Activated naive CD4-positive, alpha-beta T cell treated with anti-CD3 and anti-CD28 coated beads, Interleukin-2, amount 50 U/mL, for 72 hours (primary cell): ENCODE measurements at places on chromosomes 1 and 21.

- DNase-seq = no peak
These were observed 40.3 kb upstream of the CASZ1 start for GRCh38 chr1:10836726-10837125.

GRCh38 chr1:97038410-97038809, 316.8 kb downstream of the PTBP2 start:
- no peak for DNase-seq

GRCh38 chr21:38249256-38249655, 7.5 kb upstream of the KCNJ15 start:
- peak; percentile 28 for DNase-seq

GRCh38 chr1:17128361-17128760, 9.1 kb upstream of the PADI2 start:
- no peak for DNase-seq

DNA sequence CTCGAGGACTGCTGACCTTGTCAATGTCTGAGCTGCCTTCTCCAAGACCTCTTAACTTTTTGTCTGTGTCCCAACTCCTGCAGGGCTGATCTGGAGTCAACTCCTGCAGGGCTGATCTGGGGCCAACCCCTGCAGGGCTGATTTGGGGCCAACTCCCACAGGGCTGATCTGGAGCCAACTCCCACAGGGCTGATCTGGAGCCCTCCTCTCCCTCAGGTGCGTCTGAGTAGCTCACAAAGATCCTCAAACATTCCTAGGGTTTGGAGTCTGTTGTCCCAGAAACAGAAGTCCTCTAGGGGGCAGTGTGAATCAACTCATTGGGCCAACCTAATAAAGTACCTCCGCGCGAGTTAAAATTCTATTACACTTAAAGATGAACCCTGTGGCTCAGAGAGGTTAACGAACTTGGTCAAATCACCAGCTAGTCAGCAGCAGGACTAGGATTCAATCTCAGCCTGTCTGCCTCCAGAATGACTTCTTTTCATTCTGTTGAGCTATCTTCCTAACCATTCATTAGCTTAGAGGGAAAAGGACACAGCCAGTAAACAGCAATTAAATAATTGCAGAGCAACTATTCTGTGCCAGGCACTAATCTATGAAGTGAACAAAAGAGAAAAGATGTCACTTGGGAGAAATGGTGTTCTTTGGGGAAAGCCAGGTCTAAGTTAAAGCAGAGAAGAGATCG, 17.2 kb upstream of the RLF start:
- peak; percentile 69 for DNase-seq

GRCh38 chr1:29499104-29499650, 262.9 kb downstream of the PTPRU start:
- peak; percentile 7 for DNase-seq

DNA sequence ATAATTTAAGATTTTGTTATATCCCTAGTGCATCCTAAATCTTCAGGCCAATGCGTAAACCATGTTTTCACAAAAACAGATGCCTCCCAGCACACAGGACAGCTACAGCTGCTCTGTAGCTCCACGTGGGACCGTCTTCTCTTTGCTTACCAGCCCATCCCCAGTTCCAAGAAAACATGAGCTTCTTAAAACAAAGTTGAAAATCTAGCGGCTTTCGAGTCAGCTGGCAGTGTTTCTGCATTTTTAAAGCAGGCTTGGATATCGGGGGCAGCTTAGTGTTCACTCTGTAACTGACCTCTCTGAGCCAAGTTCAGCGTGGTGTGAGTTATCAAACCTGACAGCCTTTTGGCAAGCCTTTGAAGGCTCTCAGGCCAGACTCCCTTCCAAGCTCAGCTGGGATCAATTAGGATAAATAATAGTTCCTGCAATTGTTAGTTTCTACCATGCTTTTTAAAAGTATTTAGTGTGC, 881.5 kb downstream of the LTN1 start:
- DNase-seq = no peak

- no peak for DNase-seq
These were observed 63.7 kb upstream of the AJAP1 start for GRCh38 chr1:4590756-4591155.

- DNase-seq = no peak
These were observed 3.1 kb downstream of the VPS26C start for GRCh38 chr21:37263827-37264600.

DNA sequence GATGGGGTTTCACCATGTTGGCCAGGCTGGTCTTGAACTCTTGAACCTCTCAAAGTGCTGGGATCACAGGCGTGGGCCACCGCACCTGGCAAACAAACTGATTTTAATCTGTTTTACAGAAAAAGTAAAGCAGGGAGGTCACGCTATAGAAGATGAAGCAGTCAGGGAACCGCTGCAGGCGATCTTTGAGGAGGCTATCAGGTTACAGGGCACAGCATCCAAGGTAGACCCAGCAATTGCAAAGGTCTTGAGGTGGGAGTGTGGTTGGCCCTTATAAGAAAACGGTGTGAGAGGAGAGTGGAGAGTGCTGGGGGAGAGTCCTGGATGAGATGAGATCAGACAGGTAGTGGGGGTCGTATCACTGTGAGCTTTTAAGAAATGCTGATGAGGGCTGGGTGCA, 2.6 kb upstream of the TMCO4 start:
- DNase-seq = no peak

- DNase-seq = no peak
These were observed 94.5 kb downstream of the OLFM3 start for GRCh38 chr1:101902199-101902598.

DNA sequence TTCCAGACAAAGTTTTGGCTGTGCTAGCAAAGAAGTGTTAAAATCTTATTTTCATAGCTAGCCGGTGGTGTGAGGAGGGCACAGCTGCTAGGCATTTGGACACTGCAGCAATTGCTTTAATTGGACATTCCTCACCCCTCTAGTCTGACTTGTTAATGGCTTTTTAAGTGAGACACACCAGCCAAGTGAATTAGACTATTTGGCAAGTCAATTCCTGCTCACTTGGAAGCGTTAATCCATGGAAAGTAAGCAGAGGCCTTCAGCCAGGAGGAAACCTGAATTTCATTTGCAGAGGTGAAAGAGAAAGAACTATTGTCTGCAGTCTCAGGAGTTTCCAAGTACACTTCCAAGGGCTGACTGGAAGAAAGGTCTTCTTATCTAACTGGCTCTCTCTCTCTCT, 175.7 kb downstream of the ST6GALNAC3 start:
- no peak for DNase-seq

- no peak for DNase-seq
These were observed 17.3 kb downstream of the DDR2 start for GRCh38 chr1:162649583-162649982.

DNA sequence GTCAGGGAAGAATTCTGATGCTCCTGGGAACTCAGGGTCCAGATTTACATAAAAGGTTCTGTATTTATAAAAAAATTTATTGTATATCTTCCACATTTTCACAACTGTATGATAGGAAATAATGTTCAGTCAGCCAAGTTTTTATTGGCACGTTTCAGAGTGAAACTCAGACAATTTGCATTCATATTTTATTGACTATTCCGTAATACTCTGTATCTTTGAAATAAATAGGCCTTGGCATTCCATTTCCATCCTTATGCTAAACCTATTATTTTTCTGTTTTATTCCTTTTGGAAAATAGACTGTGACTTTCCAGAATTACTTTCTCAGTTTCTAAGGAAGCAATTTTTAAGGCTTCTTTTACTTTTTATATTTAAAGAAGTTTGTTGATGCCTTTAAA, 329.0 kb downstream of the OLFM3 start:
- DNase-seq = no peak

- DNase-seq = no peak
These were observed 27.4 kb downstream of the TIAM1 start for GRCh38 chr21:31316488-31317169.
